ENCODE measurements at places on chromosomes 6 and 20. TPM values are rescaled to one million over a fixed set of nuclear protein-coding genes. Genes with fewer than 3 reads are reported as not detected.

ERVFRD-1 gene
- total RNA-seq = not detected

GZF1 gene
- 13.4 TPM for total RNA-seq

PKIB gene
- total RNA-seq = 0.78 TPM

DNA sequence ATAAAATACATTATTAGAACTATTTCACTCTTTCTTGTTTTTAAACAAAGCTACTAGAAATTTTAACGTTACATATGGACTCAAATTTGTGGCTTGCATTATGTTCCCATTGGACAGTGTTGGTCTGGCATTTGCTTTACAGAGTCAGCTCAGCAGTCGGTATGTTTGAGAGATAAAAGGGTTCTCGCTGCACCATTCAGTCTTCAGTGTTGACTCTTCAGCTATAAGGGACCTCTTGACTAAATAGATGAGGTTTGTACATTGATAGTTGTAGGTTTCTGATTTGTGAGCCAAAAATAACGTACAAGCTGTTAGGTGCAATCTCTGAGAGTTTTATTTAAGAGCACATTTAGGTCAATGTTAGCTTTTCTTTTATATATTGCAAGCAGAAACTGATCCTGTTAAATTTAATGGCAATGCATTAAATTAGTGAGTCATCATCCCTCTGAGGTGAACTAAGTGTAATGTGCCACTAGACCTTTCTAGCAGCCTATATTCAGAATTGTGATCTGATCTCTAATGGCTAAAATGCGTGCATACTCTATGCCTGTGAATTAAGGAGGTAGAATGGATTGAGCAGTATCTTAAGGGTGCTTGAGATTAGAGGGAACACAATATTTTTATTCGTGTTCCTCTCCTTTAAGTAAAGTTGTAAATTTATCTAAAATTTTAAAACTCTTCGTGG is 485.6 kb upstream of the SYNCRIP start:
- no peak for DNase-seq

- DNase-seq = no peak
Observed at GRCh38 chr6:98633886-98634285, 200.5 kb upstream of the POU3F2 start.

DNA sequence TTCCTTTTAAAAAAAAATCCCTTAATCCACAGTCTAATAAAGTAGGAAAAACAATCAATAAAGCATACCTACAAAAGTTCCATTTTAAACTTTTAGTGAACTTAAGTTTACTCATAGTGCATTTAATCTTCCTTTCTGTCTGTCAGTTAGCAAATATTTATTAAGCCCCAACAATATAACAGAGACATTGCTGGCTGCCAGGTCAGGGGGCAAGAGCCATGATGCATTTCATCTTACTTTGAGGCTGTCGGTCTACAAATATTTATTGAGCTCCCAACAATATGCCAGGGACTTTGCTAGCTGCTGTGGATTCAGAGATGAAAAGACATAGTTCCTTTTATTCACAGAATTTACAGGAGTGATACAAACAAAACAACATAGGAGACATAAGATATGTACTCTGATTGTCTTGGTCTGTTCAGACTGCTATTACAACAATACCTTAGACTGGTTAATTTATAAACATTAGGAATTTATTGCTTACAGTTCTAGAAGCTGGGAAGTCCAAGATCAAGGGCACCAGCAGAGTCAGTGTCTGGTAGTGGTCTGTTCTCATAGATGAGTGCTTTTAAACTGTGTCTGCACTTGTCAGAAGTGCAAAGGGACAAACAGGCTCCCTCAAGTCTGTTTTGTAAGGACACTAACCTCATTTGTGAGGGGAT is 118.6 kb downstream of the PLCB1 start:
- DNase-seq = no peak

DNA sequence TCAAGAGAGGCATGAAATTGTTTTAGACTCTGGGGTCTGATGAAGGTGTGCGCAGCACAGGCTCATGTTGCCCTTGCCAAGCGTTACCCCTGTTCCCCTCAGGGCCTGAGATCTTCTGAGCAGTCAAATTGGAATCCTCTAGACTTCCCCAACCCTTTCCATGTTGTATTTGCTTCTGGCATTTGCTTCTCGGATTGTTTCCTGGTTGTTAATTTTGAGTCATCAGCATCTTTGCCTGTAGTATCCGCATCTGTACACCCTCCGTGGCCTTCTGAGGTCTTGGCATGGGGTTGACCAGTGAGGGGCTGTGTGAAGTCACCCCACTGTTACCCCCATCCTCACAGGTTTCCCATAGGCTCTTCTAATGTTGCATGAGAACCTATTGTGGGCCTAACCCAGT is 40.9 kb downstream of the SLC24A3 start:
- no peak for DNase-seq

GRCh38 chr20:15310361-15310760 is 972.9 kb upstream of the FLRT3 start:
- DNase-seq = no peak

GRCh38 chr6:62819640-62820039 is 391.6 kb upstream of the FKBP1C start:
- no peak for DNase-seq

DNA sequence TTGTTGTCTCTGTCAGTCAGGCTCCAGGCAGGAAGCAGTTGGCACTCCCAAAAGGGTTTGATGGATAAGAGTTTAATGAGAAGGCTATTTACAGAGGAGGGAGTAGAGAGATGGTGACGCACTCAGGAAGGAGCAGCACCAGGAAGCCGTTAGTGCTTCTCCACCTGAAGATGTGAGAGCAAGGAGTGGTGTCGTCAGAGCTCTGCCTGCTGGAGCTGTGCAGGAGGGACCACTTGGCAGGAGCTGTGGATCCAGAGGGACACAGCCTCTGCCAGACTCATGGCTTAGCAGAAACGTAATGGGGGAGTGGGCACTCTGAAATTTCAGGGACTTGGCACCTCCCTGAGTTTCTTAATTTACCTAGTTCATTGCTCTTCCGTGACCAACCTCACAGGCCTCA is 16.8 kb downstream of the DAAM2 start:
- DNase-seq = no peak

DNA sequence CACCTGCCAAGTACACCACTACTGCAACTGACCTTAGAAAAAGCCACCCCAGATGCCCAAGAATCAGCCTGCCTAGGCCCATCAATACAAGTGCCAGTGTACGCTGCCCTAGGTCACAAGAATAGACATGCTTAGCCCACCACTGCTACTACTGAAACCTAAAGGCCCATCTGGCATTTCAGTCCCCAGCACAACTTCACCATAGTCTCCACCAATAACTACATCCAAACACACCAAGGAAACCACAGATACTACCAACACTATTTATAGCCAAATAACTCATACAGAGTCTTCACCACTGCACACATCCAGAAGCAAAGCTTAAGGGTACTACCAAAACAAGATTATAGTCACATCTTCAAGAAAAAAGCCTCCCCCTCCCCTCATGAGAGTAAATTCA is 28.2 kb downstream of the TREML4 start:
- DNase-seq = no peak

DNA sequence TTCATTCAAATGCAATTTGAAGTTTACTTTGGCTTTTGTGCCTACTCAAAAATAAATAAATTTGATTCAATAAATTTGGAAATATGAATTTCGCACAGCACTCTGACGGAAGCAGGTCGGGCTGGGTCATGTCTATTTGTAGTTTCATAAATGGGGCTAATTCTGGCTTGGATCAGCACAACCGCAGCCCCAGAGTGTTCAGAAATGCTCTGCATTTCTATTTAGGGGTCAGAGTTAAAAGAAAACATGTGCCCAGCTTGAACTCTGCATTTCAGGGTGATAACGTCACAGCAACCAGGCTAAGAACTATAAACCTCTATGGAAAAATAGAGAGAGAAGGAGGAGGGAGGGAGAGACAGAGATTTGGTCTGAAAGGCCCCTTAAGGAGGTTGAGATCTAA is 480.9 kb upstream of the NOX3 start:
- no peak for DNase-seq

DNA sequence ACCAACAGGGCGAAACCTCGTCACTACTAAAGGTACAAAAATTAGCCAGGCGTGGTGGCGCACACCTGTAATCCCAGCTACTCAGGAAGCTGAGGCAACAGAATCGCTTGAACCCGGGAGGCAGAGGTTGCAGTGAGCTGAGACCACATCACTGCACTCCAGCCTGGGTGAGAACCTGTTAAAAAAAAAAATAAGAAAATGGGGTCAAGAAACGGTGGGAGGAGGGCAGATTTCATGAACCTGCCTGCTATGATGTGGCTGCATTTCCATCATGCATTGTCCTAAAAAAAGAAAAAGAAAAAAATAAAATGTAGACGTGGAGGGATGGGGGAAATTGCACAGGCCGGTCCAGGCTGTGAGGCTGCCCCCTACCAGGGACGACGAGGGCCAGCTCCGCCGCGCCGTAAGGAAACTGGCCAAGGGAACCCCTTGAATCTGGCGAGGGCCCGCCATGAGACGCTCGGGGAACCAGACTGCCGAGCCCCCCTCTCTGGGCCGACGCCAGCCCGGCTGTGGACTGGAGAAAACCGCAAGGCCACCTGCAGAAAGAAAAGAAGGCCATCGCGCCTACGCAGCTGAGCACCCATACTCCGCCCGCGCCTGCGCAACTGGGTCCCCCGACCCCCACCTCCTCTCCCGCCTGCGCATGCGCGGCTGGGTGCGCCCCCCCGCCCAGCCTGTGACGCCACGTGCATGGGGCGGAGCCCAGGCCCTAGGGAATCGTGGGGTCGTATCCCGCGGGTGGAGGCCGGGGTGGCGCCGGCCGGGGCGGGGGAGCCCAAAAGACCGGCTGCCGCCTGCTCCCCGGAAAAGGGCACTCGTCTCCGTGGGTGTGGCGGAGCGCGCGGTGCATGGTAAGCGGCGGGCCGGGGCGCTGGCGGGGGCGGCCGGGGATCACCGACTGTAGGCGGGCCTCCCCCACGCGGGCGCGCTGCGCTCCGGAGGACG is at the start of gene ENTPD6:
Gene ENTPD6 (plus strand): TSS at position 699 of the 948 bp plus-strand sequence. CDS start 10,825 bp downstream, outside the sequence.
- peak; percentile 96 for DNase-seq

- no peak for DNase-seq
Observed at GRCh38 chr20:5362771-5363170, 46.0 kb upstream of the PROKR2 start.

Measured in activated naive CD8-positive, alpha-beta T cell treated with anti-CD3 and anti-CD28 coated beads, Interleukin-2, amount 10 ng/mL, durations not matched to agents 7 days and 5 days (primary cell).